ENCODE measurements at places on chromosomes 4 and X. TPM values are rescaled to one million over a fixed set of nuclear protein-coding genes. Genes with fewer than 3 reads are reported as not detected.

SH3D19 gene
- 4.7 TPM for total RNA-seq

KLHL13 gene
- 39.7 TPM for total RNA-seq

GRCh38 chr4:23560748-23561147, 329.1 kb downstream of the PPARGC1A start:
- no peak for ATAC-seq

DNA sequence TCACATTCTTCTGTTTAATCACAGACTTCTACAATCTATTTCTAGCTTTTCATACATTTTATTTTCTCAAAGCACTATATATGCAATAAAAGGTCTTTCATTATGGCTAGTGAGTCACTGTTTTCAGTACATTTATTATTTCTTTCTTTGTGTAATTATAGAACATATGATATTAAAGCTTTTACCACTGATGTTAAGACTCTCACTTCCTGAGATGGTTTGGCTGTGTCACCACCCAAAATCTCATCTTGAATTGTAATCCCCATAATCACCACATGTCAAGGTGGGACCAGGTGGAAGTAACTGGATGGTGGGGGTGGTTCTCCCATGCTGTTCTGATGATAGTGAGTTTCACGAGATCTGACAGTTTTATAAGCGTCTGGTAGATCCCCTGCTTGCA, 41.9 kb downstream of the UBA6 start:
- ATAC-seq, result no peak

All from motor neuron (in vitro differentiated cells).